ENCODE measurements at places on chromosomes 16 and 17.

GRCh38 chr16:85611194-85611443, 2.0 kb upstream of the GSE1 start:
- DNase-seq = no peak

- DNase-seq = peak; percentile 93
These were observed at the start of gene CYBA for GRCh38 chr16:88650749-88651275. TSS of gene CYBA (minus strand) at chr16:88651053. CDS start at chr16:88651013, 40 bp downstream.

GRCh38 chr16:70589998-70590471, 56.3 kb upstream of the IL34 start:
- no peak for DNase-seq

DNA sequence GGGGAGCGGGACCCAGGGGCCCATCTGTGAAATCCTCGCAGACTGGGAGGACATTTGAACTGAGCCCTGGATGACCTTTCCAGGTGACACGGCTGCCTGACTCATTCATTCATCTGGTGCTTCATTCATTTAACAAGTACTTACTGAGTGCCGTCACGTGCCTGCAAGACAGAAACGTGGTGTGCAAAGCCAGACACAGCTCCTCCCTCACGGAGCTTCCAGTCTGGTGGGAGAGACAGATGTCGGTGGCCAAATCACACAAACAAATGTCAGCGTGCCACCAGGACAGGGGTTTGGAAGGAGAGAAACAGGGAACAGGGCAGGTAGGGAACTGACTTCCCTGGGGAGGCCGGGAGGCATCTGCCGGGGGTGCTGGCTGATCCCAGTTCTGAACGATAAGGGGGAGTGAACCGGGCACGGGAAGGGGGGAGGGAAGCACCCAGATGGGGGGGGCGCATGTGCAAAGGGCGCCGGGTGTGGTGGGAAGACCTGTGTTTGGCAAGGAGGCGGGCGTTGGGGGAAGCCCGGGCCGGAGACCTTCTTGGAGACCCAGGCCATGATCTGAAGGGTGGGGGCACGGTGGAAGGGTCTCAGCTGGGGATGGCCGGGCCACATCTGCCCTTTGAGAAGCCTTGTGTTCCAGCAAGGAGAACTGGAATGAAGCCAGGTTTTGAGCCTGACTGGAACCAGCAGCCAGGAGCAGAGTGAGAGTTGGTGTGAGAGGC, 93.6 kb upstream of the CIBAR2 start:
- DNase-seq = no peak

DNA sequence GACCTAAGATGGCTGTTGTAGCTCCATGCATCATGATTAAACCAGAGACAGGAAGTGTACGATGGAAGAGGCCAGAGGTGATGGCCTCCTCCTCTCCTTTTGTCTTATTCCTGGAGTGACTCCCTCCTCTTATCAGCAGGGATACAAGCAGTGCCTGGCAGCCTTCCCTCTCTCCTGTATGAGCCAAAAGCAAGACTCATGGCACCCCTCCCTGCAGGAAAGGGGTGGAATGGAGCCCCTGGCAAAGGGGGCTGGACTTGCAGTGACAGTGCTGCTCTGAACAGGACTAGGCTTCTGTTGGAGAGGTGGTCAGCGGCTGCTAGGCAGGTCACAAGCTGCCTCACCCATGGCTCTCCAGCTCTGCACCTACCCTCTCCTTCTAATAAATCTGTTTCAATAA, 8.4 kb downstream of the TXNL4B start:
- DNase-seq = no peak

GRCh38 chr17:63578769-63579111, 22.0 kb upstream of the TACO1 start:
- DNase-seq = no peak

- no peak for DNase-seq
These were observed 28.7 kb downstream of the ACSF3 start for GRCh38 chr16:89122322-89122851.

DNA sequence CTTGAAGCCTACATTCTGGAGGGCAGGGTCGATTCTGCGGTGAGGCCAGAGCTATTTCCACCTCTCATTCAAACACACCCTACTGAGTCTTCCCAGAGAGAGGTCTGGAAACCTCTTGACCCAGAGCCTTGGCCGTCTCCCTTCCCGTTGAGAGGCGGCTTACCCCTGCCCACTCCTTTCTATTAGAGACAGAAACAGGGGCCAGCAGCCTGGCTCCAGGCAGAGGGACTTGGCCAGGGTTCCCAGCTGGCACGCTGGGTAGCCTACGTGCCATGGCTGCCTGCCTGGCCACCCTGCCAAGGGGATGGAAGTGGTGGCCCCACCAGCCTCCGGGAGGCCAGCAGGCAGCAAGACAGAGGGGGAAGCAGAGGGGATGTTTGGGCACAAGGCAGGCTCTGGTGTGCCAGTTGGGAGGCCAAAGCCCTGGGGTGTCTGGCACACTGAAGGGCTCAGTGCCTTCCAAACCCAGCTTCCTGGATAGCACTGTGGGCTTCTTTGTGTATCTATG, 6.0 kb downstream of the STAC2 start:
- DNase-seq = no peak

DNA sequence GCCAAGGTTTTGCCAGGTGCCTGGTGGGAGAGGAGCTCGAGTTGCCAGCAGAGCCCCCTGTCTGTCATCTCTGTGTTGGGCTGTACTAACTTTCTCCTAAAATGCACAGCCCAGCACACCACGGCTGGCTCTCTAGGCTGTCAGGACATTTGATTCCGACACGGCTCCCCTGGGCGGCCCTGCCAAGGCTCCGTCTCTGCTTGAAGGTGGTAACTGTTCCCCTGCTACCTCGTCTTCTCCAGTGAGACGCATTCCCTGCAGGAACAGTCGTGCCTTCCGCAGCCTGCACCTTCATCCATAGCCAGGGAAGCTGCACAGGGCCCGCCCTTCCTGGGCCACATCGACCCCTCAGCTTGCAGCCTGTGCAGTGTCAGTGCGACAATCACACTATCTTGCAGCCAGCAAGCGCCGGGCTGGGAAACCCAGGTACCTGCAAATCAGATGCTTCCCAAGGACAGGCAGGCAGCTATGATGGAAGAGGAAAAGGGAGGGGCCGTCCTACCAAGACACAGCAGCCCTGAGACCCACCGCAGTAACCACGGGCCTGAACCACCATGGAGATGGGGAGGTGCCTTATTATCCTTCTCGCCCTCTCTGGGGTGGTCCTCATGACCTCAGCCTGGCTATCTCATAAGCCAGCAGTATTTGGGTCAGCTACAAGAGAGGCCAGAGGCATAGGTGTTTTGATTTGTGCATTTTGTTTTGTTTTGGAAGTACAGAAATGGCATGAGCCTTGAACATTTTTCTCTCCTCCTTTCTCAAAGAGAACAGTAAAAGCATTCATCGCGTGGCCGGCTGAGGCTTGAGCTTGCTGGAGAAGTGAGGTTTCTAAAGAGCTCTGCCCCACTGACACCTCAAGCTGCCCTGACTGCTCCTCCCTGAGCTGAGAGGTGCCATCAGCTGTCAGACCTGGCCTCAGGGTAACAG, 361.7 kb upstream of the TNRC6C start:
- DNase-seq = peak; percentile 30

- no peak for DNase-seq
These were observed 33.5 kb downstream of the GNA13 start for GRCh38 chr17:65022751-65023700.

DNA sequence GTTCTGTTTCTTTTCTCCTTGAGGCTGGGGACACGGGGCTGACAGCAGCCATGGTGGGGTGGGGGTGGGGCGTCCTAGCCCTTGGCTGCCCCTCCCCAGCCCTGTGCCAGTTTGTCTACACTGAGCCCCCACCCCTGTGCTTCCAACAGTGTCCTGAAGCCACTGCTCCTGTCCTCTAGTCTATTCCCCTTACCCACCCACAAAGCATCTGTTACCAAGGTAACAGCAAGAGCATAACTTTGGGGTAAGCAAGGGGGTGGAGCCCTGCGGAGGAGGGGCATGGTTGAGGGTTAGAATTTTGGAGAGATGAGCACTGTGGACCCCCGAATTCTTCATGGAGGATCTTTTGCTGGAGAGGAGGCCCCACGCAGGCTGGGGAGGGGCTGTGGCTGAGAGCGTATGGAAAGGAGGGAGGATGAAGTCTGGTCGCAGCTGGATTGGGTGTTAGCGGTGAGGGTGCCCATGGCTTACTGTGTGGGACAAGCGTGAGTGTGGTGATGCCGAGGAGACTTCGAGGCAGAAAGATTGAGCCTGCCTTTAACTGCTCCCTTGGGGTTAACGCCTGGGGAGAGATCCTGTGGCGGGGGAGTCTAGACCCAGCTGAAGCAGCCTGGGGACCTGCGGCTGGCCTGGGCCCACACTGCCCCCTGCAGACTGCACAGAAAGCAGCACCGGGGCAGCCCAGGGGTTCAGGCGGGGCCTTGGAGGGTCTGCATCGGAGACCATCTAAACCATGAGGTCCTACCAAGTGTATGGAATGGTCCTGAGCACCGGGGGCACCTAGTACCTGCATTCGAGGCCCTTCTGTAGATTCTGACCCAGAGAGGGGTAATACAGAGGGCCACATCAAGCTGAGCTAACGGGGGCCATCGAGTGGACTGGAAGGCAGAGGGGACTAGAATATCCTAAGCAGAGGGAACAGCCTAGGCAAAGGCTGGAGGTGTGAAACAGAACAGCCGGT, 6.1 kb upstream of the STAC2 start:
- peak; percentile 89 for DNase-seq

GRCh38 chr17:7477392-7478275, 1.8 kb downstream of the ZBTB4 start:
- DNase-seq = no peak

- no peak for DNase-seq
These were observed 236.6 kb upstream of the GSE1 start for GRCh38 chr16:85376292-85377095.

DNA sequence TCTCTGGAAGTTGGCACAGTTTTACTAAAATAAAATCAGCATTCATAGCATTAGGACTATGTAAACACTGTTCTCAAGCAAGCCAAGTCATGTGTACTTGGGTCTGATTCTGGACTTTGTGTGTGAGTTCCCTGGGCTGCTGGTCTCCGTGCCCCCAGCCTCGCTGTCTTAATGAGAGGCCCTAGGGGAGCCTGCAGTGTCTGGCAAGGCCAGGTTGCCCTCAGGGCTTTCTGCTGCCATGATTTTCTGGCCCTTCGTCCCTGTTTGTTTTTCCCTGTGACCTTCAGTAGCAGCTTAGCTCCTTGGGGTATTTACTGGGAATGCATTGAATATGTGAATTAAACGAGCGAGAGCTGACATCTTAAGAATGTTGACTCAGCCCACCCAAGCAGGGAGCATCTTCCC, 161.8 kb downstream of the RPTOR start:
- DNase-seq = no peak

- DNase-seq = peak; percentile 74
These were observed 200.5 kb downstream of the ZFHX3 start for GRCh38 chr16:72847187-72848027.

DNA sequence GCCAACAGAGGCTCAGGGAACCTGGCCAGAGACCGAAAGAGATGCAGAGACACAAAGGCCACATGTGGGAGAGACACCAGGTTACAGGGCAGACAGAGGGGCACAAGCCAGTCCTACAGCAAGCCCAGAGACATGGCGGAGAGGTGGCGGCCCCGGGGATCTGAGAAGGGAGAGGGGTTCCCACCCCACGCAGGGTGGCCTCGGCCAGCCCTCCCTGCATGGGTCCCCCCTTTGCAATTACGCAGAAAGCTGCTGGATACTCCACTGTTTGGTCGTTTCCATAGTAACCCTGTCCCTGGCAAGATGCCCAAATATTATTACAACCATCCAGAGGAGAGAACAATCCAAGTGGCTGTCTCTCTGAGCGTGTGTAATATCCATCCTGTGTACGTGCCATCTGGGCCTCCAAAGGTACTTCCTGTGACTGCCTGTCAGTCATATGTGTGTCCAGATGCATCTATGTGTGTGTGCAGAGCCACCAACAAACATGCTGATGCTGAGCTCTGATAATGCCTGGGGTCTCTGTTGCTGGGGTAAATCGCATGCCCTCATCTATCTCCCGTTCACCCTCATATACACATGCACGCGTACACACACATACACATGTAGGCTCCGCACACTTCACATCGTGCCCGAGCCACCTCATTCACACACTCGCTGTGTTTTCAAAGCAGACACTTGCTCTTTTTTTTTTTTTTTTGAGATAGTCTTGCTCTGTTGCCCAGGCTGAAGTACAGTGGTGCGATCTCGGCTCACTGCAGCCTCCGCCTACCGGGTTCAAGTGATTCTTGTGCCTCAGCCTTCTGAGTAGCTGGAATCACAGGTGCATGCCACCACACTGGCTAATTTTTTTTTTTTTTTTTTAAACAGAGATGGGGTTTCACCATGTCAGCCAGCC, 5.5 kb downstream of the PCGF2 start:
- DNase-seq = no peak

- DNase-seq = no peak
These were observed 42.5 kb upstream of the ATP2A3 start for GRCh38 chr17:4006745-4007211.

GRCh38 chr16:26382586-26382985, 684.1 kb upstream of the C16orf82 start:
- DNase-seq = no peak

DNA sequence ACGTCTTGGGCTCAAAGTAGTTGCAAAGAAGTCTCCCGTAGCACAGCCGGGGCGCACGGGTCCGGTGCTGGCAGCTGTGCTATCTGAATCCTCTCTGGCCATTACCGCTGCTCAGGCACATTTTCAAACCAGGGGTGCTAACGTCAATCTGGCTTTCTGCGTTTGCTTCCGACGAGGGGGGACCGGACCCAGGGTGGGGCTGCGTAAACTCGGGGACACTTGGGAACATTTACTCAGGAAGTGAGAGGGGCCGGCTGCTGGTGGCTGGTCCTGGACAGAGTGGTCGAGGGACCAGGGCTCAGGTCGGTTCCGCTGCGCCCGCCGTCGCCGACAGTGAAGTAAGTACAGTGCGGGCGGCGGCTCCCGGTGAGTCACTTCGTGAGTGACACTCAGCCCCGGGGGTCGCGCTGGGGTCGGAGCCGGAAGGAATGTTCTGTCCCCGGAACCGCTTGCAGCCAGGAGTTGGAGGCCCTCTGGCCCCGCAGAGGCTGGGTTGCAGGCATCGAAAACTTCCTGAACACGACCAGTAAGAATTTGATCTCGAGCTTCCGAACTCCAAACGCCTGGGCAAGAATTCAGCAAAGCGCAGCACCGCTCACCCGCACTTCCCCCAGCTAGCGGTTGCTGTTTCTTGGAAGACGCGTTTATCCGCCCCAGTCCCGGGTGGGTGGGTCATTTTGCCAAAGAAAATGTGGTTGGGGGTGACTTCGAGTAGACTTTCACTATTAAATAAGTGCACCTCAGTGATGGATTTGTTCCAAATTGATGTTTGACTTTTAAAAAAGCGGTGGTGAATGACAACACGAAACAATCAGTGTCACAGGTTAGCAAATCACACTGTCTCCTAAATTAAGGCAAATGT, 1.4 kb upstream of the HS3ST3B1 start:
- DNase-seq = peak; percentile 79

GRCh38 chr17:63476854-63477479, at the start of gene ACE:
TSS of gene ACE (plus strand) at chr17:63477061. CDS start at chr17:63477095, 34 bp downstream.
- DNase-seq = peak; percentile 91

- no peak for DNase-seq
These were observed 38.6 kb downstream of the CREBBP start for GRCh38 chr16:3841729-3842508.

- DNase-seq = no peak
These were observed 5.8 kb downstream of the TBX4 start for GRCh38 chr17:61458000-61458399.

All from H9 (cell line).